ENCODE measurements at places on chromosomes 3 and 15.
A peak's percentile ranks its signal among the peaks of the same experiment; 100 is the strongest.

DNA sequence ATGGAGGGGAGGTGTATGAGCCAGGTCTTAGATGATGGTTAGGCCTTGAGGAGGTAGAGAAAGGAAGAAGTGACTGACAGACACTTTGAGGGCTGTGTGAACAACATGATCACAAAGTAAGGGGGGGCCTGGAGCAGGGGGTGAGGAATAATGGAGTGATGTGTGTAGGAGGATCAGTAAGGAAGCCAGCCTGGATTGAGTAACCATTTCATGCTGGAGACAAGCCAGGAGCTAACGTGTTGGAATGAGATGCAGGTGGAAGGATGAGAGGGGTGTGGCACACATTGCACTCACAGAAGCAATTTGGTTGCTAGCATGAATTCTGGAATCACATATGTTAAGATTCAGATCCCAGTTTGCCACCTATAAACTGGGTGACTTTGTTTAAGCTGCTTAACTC, 65.5 kb downstream of the BBX start:
- no peak for DNase-seq

DNA sequence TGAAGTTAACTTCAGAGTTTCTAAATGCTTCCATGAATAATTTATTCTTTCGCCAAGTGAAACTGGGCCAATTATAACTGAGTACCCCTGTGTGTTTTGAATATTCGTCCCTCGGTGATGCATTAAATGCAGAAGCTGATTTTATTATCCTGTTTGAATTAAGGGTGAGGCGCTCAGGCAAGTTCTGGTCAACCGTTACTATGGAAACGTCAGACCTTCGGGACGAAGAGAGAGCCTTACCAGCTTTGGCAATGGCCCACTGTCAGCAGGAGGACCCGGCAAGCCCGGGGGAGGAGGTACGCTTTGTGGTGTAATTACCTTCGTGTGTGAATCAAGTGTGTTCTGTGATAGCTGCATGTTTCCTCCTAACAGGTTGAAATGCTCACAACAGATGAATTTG, 239.8 kb downstream of the ITPR1 start:
- DNase-seq = peak; percentile 40

GRCh38 chr15:78751602-78751979, 59.7 kb downstream of the ADAMTS7 start:
- no peak for DNase-seq

GRCh38 chr3:123667784-123668183, 82.9 kb upstream of the HACD2 start:
- DNase-seq = no peak
